ENCODE measurements at places on chromosomes 4 and X.
A peak's percentile ranks its signal among the peaks of the same experiment; 100 is the strongest.

- no peak for DNase-seq
Measured at GRCh38 chr4:6769233-6769988, 13.1 kb upstream of the KIAA0232 start.

DNA sequence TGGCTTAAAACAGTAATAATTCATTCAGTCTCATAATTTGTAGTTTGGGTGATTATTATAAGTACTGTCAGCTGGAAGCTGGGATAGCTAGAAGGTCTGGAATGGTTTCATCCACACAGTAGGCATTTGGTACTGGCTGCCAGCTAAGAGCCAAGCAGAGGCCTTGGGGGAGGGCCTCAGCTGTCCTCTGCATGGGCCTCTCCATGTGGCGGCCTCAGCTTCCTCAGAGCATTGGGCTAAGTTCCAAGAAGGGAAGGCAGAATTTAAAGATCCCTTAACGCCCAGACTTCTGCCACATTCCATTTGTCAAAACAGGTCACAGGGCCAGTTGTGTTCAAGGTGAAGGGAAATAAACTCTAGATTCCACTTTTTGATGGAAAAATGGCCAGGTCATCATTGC lies 93.3 kb downstream of the NEUROG2 start:
- no peak for DNase-seq

DNA sequence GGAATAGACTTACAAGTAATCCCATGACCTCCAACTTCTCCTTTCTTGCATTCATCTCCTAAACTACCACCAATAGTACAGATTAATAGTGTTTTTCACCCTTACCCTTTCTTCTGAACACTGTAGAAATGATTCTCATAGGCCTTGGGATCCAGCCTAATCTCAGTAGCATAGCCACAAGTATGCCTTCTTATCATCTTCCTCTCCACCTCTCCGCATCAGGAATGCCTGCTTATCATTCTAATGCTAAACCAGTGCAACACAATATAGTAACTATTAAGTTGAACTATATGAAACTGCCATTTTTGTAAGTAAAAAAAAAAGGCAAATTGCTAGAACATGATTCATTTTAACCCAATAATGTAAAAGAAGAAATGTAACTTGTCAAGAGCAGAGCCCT lies 79.5 kb upstream of the IL2 start:
- DNase-seq: no peak

DNA sequence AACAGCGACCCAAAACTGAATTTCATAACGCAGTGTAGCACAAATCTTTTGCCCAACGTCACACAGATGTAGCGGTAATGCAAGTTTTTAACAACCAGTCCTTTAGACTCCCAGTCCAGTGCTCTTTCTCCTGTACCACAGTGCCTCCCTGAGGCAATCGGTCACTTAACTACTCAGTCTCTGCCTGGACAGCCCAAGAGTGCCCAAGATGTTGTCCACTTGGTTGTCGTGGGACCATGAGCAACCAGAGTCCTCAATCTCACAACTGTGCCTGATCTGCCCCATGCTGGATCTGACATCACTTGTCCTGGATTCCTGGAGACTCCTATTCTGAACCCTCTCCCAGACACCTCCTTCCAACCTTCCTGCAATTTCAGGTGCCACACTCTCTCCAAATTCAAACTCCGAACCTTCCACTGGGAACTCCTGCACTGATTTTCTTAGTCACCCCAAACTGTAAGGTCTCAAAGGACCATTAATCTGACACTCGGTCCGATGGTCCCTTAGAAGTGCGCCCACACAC lies 702 bp downstream of the MMGT1 start:
- no peak for DNase-seq

GRCh38 chrX:153377727-153378126 lies 23.4 kb downstream of the PNMA6E start:
- DNase-seq: no peak

- no peak for DNase-seq
Measured at GRCh38 chrX:134684956-134685355, 26.7 kb upstream of the PLAC1 start.

DNA sequence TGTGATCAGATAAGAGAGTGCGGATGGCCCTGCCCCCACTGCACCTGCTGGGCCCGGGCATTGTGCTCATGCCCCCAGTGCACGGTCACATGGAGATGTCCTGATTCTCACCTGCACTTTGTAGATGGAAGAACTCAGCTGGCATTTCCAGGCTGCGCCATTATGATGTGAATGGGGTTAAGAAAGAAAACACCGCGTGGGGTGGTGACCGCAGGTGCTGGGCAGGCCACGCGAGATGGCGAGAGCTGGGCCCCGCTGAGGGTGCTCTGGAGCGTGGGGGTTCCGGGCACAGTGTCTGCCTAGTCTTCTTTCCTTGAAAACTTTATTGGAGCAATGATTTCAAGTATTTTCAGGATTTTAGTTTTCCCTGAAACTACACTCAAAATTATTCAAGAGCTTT lies 17.8 kb upstream of the HGFAC start:
- DNase-seq: no peak

DNA sequence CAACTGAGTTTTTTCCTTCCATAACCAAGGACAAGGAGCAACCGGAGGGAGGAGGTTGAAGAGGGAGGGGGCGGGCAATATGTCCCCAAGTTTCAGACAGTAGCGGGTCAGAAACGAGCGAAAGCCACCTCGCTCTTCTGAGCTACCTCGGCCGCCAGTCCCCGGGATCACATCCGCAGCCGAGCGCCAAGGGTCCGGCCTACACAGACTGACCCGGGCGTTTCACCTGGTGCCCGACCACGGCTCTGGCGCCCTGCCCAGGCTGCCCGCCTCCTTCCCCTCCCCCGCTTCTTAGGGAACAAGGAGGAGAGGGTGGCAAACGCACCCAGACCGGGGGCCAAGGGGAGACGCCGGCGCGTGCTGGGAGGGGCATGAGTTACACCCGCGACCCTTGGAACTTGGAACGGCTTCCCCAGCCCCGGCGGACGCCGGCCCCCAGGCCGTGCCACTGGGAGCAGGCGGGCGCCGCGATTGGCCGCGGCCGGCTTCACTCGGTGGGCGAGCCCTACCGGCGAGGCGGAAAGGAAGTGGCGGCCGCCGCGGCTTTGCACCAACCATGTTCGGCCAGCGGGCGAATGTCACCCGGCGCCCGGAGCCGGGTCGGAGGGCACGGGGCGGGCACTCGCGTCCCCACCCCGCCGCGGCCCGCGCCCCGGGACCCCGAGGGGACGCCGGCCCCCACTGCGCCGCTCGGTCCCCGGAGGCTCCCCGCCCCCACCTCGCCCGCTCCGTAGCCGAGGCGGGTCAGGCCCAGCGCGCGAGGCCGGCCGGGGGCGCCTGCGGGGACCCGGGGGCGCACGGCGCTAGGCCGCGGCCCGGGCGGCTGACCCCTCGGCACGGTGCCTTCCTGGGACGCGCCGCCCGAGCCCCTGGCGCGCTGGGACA lies 1.5 kb downstream of the IRF2 start:
- peak; percentile 68 for DNase-seq

DNA sequence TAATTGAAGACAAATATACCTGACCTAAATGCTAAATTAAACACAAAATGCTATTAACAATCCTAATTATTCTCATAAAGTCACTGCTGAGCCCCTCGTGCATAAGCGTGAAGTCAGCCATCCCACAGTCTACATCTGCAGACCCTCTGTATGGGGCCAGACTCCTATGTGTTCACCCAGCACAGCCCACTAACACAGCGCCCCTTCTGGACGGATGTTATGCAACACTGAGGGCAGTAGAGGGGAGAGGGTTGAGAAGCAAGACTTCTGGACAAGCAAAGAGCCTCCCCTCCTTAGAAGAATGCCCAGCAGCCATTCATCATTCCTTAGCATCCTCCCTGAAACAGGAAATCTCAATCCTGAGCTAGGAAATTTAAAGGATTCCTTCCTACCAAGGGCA lies 7.9 kb downstream of the TRPC3 start:
- no peak for DNase-seq

DNA sequence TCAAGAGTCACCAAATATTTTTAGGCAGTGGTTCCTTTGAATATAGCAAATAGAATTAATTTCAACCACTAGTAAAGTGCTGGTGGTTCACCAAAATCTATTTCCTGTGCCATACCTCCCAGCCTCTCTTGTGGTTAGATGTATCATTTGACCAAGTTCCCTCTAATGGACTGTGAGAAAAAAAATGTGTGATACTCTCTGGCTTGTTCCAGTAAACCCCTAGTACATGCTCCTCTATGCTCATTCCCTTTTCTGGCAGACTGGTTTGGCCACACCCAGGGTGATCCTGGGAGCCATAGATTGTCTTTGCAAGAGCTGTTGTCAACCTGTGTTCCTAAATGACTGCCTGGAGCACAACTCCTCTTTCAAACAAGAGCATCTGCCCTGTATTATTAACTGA lies 109.5 kb downstream of the FRAS1 start:
- DNase-seq: no peak

GRCh38 chr4:88965053-88965452 lies 91.9 kb downstream of the FAM13A start:
- no peak for DNase-seq

- DNase-seq: no peak
Measured at GRCh38 chr4:61185288-61185687, 14.8 kb upstream of the ADGRL3 start.

GRCh38 chr4:110193822-110194761 lies 4.3 kb downstream of the ELOVL6 start:
- DNase-seq: peak; percentile 18

DNA sequence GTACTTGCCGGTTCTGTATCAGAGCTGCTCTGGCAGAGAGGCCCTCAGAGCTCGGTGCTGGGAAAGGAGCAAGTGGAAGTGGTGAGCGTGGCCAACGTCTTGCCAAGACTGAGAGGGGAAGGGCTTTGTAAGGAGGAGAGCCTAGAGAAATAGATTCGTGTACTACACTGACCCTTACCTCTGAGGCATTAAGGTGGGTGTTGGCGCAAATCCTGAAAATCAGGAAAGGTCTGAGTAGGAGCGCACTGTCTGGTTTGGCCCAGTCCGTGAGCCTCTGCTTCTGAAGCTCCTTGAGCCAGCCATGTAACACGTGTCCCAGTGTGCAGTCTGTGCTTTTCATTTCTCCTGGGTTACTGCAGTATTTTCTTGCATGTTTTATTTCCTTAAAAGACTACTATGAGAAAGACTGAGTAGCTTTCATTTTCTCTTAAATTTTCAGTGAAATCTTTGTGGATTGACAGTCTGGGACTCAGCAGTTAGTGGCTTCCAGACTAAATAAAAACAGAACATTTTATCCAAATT lies 140.5 kb downstream of the SOWAHB start:
- DNase-seq: no peak

GRCh38 chr4:145880355-145880960 lies 58.2 kb downstream of the ZNF827 start:
- DNase-seq: no peak

- DNase-seq: no peak
Measured at GRCh38 chrX:85029043-85029442, 25.4 kb downstream of the APOOL start.

DNA sequence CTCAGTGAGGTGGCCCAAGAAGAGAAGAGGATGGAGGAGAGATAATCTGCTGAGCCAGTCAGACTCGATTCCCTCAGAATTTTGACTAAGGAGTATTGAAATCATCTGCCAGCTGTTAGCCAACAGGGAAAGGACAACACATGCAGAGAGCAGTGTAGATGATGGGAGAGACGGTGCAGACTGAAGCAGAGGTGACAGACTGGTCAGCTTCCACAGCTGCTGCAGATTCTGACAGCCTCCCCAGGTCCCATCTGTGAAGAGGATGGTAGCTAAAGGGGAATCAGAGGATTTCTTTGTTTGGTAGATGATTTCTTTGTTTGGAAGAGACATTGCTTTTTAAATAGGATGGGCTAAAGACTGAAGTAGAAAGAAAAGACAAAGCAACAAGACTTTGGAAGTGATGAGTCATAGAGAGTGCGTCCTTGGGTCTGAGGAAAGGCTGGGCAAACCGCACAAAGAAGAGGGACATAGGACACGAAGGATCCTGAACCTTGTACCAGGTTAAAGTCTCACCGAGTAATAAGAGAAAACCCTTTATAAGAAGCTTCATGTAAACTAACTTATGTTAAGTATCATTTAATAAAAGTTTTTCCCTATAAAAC lies 27.6 kb downstream of the INTU start:
- no peak for DNase-seq

- no peak for DNase-seq
Measured at GRCh38 chrX:15877380-15877779, 22.8 kb upstream of the AP1S2 start.

- no peak for DNase-seq
Measured at GRCh38 chr4:173051716-173052115, 116.9 kb upstream of the GALNT7 start.

DNA sequence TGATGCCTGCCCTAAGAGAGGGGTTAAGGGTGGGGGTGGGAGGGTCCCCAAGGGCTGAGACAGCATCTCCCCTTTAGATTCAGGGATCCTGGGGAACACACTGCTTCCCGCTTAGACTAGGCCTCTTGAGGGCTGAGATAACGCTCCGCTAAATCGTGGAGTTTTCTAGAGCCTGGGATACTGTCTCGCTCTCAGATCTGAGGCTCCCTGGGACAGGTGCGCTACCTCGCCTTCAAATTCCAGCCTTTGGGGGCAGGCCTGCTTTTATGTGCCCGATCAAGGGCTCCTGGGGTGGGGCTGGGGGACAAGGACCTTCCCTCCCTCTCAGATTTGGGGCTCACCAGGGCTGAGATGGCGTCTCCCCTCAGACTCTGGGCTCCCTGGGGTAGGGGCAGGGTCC lies 440 bp upstream of the ARHGAP36 start:
- DNase-seq: no peak

DNA sequence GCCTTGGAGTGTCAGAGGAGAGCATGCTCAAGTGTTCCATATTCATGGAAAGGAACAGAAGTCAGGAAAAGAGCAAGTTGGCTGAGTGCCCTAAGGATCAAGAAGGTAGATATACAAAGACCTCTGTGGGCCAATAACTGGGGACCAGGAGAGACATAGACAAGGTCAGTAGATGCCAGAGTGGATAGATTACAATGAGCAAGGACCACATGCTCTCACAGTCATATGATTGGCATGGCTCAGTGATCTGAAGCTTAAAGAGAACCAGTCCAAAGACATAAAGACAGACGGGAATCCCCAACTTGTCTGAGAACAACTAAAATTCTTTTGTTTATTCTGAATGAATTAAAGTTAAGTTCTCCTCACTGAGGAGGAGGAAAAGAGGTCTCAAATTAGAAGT lies 289.7 kb downstream of the HS3ST1 start:
- no peak for DNase-seq

- no peak for DNase-seq
Measured at GRCh38 chr4:149238097-149238496, 577.5 kb downstream of the IQCM start.

- DNase-seq: no peak
Measured at GRCh38 chr4:184422378-184422777, 52.0 kb downstream of the IRF2 start.

Data from progenitor cell of endocrine pancreas (in vitro differentiated cells).